Stimulated activated CD8-positive, alpha-beta memory T cell treated with anti-CD3 and anti-CD28 coated beads, Interleukin-2, amount 100 ng/mL, for 1 hour (primary cell): ENCODE measurements at places on chromosomes 6 and 20.

GRCh38 chr6:44785130-44785529 lies 397.6 kb downstream of the CDC5L start:
- no peak for DNase-seq

DNA sequence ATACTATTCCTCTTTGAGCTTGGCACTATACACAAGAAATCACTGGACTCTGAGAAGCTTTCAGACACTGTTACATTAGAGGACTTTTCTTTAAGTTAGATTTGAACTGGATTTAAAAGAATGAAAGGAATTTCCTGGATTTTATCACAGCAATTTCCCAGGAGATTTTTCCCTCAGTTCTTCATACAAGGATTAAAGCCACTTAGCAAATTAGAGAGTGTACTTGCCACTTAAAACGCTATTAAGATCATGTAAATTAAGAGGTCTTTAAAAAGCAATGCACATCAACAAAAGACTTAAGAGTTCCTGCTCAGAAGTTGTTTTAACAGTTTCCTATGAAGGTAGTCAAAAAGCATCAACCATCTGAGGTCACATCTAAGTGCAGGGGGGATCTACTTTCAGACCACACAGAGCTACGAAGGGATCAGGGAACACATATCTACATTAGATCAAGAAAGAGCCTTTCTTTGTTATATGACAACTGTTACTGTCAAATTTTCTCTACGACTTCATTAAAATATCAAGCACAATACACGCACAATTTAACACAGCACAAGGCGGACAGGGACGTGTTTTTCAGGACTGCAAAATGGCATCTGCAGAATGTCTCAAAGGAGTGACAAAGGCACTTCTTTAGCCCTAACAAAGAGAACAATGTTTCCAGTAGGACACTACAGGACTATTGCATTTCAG lies 65.8 kb downstream of the EPB41L2 start:
- DNase-seq, result no peak

DNA sequence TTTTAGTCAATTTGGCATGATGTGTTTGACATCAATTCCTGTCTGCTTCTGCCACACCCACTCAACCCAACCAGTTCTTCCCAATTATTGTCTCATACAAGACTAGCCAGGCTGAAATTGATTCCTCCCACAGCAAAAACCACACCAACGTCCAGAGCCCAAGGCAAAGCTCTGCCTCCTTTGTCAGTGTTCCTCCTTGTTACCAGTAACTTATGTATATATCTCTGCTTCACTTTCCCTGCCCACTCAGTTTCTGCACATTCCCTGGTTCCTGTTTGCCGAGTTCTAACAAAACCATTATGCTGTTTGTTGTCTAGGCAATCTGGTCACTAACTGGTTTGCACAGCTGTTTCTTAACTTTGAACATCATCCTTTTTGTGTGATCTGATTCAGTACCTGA lies 547.9 kb upstream of the PTCHD4 start:
- no peak for DNase-seq

GRCh38 chr20:31675828-31676608 lies 38.3 kb downstream of the COX4I2 start:
- peak; percentile 51 for DNase-seq

- no peak for DNase-seq
Measured at GRCh38 chr6:78836598-78836997, 30.8 kb upstream of the IRAK1BP1 start.

DNA sequence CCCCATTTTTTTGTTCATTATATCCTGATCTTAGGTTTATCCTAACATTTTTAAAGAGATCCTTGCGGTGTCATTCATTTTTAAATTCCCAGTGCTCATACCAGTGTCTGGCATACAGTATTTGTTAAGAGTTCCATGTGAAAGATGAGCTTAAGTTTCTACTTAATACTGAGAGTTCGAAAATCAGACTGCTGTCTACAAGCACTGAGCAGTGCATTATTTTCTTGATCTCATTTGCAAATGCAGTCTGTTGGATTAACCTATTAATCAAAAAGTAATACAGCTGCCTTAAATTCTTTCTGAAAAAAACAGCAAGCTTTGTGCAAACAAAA lies 663 bp downstream of the COQ3 start:
- DNase-seq, result no peak

- DNase-seq, result no peak
Measured at GRCh38 chr20:50163570-50164317, 10.2 kb upstream of the PEDS1 start.

GRCh38 chr6:30071081-30071818 lies 4.3 kb downstream of the PPP1R11 start:
- no peak for DNase-seq

DNA sequence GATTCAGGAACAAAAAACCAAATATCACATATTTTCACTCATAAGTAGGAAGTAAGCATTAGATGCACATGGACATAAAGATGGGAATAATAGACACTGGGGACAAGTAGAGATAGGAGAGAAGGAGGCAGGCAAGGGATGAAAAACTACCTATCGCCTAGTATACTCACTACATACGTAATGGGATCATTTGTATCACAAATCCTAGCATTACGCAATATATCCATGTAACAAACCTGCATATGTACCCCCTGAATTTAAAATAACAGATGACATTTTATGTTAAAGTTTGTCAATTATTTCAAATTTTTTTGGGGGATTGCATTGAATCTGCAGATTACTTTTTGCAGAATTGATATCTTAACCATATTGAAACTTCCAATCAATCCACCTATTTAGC lies 660.5 kb upstream of the MAN1A1 start:
- no peak for DNase-seq

- no peak for DNase-seq
Measured at GRCh38 chr6:124987291-124987690, 25.1 kb downstream of the RNF217 start.
